ENCODE measurements at places on chromosomes 16 and 17. TPM values are rescaled to one million over a fixed set of nuclear protein-coding genes. Genes with fewer than 3 reads are reported as not detected.

- no peak for DNase-seq
Observed at GRCh38 chr16:1687427-1688316, 9.6 kb downstream of the JPT2 start.

DNA sequence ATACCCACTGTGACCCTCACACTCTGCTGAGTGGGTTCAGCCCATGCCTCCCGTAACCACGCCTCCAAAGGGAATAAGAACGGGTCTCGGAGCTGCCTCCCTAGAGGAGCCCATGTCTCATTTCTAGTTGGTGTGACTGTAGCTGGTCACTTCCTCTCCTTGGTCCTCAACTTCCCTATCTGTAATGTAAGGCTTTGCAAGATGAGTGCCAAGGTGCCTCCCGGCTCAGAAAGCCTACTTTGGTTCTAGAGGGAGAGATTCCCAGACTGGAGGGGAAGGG is 20.8 kb downstream of the C16orf74 start:
- no peak for DNase-seq

DNA sequence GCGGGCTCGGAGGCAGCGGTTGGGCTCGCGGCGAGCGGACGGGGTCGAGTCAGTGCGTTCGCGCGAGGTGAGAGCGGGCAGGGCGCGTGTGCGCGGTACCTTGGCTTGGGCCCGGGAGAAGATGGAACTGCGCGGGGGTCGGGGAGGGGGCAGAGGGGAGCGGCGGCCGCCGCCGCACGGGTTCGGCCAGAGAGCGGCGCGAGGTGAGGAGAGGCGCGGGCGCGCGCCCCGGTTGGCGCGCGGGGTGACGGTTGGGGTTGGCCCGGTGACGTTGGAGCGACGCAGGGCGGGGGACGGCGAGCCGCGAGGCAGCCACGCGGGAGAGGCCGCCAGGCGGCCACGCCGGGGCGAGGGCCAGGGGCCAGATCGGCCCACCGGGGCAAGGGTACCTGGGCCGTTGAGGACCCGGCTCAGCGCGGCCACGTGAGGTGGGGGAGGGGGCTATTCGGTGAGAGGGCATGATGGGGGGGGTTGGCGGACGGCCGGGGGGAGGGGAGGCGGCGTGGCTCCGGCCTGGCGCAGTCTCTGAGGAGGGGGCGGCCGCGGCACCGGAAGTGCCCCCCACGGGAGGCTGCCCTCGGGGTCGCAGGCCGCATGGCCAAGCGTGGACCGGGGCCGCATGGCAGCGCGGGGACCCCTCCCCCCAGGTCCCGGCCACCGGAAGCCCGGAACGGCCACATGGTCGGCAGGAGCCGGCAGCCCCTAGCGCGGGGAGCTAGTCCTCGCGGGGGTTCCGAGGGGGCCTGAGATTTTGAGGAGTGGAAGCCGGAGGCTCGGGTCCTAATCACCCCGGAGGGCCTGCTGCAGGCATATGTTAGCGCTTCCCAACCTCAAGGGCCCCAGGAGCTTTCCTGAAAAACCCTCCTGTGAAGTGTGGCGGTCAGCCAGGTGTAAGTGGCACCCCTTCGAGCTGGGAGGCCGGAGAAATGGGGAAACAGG is 527 bp downstream of the EIF5A start:
- DNase-seq: peak; percentile 67

GRCh38 chr17:12731839-12732238 is 57.5 kb upstream of the ARHGAP44 start:
- no peak for DNase-seq

- peak; percentile 92 for DNase-seq
Observed at GRCh38 chr17:45149037-45149668, 878 bp downstream of the HEXIM1 start.

GRCh38 chr16:10635365-10636021 is 55.1 kb upstream of the EMP2 start:
- DNase-seq: no peak

DNA sequence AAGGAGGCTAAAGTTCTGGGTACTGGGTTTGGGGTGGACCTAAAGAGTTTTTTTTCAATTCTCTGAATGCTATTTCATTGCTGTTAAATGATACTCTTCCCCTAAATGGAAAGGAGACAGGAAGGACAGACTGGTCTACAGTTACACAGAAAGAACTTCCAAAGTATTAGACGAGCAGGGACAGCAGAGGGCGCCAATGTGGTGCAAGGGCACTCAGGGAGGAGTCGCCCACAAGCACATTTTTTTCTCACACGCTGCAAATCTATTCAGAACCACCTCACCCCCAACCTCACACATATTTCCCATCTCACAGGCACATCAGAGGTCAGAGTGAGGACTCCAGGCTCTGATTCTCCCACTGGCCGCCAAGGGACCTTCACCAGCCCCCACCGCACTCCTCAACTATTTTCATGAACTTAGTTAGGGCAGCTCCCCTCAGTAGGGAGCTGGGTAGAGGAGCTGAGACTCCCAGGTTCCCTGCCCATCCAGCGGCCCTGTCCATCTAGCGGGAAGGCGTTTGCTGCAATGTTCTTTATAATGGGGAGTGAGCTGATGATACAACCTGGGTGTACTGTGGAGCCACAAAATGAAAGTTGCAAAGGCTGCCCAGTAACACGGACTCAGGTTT is 6.8 kb upstream of the CA4 start:
- peak; percentile 87 for DNase-seq

- peak; percentile 78 for DNase-seq
Observed at GRCh38 chr16:81493755-81494433, 49.3 kb downstream of the CMIP start.

DNA sequence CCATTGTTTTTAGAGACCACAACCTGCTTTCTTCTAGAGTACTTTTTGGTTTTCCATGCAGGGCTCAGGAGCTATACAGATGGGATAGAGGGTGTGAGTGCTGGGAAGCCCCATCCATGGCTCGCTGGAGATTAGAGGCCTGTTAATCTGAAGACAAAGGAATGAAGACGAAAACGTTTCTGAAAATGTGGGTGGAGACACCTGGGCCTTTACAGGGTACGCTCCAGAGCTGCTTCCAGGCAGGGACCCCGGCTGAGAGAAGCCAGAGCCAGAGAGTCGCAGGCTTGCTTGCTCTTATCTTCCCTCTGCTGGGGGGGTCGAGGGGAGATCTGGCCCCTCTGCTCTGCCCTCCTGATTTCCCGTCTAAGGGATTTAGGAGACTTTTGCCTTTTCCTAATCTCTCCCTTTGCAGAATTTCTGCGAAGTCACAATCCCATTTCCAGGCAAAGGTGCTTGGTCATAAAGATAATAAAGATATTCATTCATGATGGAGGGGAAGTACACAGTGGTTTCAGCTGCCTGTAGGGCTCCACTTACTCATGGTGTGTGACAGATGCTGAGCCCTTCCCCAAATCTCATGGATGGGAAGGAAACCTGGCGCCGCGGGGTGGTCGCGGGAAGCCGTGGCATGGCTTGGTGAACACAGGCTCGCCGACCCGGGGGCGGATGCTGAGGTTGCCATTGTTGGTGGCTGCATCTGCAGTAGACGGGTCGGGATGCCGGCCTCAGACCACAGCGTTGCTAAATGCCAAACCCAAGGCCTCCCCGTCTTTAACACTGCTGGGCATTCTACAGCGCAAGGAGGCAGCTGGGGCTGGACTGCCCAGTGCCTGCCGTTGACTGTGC is 4.8 kb upstream of the SOCS3 start:
- no peak for DNase-seq

DNA sequence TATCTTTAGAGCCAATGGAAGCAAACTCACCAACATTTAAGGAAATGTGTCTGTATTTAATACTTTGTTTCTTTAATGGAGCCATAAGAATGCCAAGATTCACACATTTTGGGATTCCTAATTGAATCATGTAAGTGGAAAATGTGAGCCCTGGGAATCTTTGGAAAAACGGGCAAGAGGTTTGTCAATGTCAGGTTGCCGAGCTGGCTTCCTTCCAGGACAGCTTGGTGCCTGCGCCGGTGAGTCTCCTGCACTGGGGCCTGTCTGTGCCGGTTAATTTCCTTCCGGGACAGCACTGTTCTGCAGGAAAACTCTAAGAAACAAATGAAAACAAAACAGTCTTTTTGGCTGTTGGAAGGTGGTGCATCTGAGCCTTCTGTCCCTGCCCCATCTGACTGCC is 210.6 kb downstream of the HAPSTR1 start:
- DNase-seq: peak; percentile 35

GRCh38 chr17:14011740-14012405 is 57.4 kb upstream of the COX10 start:
- peak; percentile 92 for DNase-seq

DNA sequence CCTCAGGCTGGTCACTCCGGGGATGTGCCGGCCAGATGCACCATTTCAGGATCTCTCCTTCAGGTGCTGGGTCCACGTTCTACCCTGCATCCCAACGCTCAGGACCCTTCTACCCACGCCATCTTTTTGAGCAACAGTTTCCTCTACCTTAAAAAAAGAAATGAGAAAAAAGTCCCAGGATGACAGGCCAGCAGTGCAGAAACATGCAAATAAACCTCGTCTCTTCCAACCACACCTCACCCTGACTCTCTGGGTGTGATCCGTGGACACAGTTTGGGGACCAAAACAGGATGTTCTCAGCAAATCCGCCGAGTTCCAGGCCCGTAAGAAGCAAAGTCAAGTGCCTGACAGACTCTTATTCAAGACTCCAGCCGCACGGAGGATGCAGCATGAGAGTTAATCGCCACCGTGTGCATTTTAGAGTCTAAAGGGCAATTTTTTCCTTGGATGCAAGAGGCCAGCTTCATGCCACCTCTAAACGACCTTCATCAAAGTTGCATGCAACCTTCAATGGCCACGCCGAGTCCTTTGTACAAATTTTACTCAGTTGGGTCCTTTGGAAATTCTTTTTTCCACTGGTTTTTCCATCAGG is 99.6 kb downstream of the ZFHX3 start:
- no peak for DNase-seq

- no peak for DNase-seq
Observed at GRCh38 chr17:17749921-17750320, 68.7 kb downstream of the RAI1 start.

- no peak for DNase-seq
Observed at GRCh38 chr16:87800497-87800896, 34.7 kb upstream of the KLHDC4 start.

- no peak for DNase-seq
Observed at GRCh38 chr16:4019371-4019791, 96.9 kb downstream of the ADCY9 start.

GRCh38 chr17:79707931-79708891 is 22.5 kb upstream of the ENPP7 start:
- no peak for DNase-seq

GRAP gene
- total RNA-seq: 2.6 TPM

CDH15 gene
- total RNA-seq: not detected

DERL2 gene
- total RNA-seq: 36.7 TPM

NLRP1 gene
- 3.9 TPM for total RNA-seq

TPSD1 gene
- not detected for total RNA-seq

ANKFN1 gene
- not detected for total RNA-seq

ZFHX3 gene
- total RNA-seq: 7.1 TPM

SOST gene
- total RNA-seq: not detected
